ENCODE measurements at places on chromosomes 7 and 10.

DNA sequence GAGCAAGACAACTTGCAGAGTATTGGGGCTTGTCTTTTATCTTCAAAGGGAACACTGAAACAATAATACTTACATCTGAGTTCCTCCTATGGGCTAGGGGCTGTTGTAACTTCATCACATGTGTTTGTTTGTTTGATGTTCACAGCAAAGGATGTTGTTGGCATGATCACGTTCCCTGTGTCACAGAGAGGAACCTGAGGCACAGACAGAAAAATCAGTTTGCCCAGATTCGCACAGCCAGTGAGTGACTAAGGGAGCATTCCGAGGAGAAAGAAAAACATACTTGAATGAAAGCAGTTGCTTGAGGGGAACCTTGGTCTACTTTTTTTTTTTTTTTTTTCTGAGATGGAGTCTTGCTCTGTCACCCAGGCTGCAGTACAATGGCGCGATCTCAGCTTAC, 87.2 kb upstream of the PFKP start:
- DNase-seq: no peak

GRCh38 chr10:1411956-1412355, 325.4 kb downstream of the ADARB2 start:
- DNase-seq: no peak

DNA sequence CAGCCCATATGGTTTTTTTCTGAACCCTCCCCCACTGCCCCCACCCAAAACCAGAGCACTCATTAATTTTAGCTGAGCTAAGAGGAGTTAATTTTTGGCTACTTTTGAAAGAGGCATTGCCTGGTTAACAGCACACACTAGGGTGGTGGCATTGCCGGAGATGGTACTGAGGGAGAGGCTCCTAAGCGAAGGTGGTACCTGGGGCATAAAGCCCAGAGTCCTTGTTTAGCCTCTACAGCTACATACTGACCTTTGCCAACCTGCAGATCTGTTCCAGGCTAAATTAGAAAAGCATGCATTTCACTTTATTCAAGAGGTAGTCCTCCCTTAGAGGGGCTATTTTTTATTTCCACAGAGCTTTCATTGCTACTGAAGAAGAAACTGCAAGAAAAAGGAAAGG, 172.8 kb upstream of the AGK start:
- DNase-seq: no peak

DNA sequence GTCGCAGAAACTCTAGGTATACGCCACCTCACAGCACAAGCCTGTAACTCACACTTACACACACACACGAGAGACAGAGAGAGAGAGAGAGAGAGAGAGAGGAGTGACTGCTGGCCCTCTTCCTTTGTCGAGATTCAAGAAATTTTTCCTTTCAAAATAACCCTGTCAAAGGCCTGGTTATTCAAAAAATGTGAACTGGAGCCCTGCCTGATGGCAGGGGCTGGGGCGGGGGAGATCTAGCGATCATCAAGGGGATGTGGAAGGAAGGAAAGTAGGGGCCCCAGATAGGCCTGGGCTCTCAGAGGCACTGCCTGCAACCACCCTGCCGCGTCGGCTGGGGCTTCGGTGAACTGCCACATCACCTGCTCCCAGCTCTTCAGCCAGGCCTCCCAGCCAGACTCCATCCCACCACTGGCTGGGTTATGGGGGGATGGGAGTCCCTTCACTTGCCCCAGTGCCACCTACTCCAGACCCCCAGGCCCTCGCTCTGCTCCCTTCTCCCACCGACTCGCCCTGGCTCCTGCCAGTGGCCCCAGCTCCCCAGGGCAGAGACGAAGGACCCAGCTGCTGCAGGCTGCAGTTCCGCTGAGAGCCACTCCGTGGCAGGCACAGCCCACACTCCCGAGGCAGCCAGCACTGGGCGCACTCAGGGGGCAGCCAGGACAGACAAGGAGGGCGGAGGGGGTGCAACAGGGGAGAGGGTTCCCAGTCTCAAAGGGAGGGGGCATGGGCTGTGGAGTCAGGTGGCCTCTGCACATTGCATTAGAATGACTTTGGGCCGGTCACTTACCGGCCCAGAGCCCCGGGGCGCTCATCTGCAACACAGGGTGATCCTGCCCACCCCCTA, 15.3 kb downstream of the KCNH2 start:
- DNase-seq: peak; percentile 60

DNA sequence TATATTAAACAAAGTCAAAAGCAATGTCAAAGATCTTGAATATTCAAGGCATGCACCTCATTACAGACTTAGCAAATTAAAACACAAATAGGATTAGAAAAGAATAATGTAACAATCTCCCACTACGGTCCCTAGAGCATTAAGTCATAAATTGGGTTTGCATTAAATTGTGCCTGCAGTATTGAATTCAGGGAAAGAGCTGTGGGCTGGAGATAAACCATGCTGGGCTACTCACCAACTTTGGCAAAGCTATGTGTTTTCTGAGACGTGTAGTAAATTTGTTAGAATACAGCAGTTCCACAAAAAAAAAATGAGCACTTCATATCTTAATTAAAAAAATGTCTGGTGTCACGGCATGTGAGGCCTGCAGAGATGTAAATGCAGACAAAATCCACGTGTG, 241.6 kb downstream of the SNX10 start:
- no peak for DNase-seq

DNA sequence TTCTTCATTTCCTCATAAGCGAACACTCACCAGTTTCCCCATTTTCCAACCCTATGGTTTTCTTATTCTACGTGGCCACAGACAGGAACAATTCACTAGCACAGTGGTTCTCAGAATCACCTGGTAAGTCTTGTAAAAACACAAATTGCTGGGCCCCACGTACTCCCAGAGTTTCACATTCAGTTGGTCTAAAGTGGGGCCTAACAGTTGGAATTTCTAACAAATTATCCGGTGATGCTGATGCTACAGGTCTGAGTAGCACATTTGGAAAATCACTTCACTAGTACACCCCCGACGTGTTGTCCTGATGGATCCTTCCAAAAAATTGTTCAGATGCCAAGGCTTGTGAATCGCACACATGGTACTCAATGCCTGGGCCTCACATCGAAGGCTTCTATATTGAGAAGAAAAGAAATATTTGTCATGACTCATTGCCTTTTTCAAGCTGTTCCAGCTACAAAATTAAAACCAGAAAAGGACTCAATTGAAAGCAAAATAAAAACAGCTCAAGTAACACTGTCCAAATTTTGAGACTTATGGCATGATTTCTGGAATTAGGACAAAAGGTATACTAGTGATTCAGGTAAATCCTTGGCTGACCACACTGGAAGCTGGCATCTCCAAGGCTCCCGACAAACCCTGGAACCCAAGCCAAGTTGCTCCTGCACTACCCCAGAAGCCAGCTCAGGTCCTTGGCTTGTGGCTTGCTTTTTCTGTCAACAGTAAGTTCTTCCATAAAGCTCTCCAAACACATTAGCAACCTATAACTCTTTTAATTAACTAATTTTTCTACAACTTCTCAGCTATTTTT, 12.9 kb upstream of the VIM start:
- no peak for DNase-seq

DNA sequence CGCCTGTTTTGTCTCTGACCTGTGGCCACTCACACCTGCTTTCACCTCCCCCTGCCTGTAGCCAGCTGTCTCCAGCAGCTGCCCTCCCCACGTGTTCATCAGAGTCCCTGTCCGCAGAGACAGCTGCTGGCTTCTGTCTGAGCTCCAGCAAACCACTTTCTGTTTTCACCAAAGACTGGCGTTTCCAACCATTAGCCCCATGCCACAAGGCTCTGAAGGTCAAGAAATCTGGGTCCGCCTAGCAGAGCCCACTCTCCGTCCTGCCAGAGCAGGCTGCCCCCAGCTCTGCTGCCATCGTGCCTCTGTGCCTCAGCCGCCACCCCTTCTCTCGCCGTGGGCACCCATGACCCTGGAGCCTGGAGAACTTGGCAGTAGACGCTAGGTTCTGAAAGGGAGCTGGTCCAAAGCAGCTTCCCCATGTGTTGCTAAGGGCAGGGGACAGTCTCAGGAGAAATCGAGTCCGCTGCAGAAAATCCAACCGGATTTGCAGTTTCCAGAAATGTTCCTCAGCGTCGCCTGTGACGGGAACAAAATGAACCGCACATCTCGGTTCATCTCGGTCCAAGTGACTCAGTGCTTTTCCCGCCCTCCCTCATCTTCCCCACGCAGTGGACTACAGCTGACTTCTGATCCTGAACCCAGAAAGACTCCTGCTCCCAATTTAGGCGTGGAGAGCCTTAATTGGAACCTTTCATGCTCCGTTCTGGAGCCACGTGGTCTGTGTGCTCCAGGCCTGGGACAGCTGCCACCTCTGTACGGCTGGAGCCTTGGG, 28.0 kb downstream of the TMEM120A start:
- no peak for DNase-seq

DNA sequence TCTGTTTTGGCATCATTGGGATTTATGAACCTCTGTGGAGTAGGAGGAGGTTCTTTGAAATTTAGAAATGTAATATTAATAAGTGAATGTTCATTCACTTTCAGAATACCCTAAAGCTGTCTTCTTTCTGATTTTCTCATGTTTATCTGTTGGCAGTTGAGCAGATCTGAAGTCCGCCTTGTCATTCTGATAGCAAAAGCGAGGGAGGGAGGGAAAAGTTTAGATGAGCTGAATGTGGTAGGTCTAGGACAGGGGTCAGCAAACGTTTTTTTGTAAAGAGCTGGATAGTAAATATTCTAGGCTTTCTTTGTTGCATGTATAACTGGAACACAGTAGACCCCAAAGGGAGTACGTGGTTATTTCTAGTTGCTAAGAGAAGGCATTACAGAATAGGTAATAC, 94.4 kb upstream of the GATA3 start:
- DNase-seq: no peak

DNA sequence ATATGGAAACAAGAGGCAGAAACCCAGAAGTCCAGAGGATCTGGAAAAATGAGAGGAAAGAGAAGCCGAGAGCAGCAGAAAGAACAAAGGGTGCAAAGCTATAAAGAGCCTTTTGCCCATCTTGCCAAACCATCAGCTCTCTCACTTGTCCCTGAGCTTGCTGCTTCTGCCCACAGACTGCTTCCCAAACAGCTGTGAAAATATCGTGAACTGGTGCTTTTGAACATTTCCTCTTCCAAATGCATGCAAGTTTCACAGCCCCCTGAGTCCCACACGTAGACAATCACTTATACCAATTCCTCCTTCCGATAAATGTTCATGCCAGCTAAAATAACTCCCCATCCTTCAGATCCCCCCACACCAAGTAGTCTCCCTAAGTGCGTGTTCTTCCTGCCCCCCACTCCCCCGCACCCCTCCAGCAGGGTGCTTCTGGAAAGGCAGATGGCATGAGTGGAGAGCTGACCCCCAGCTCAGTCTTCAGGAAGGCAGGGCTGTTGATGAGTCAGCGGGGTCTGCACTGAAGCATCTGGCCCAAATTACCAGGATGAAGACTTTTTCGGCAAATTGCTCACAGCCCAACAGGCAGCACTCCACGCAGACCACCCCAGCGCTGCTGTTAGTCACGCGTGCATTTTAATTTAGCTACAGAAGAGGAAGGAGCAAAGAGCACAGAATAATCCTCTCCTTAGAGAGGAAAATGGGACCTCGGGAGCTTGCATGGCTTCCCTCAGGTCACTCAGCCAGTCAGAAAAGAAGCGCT, 76.1 kb upstream of the KCNMA1 start:
- no peak for DNase-seq

- no peak for DNase-seq
These were observed 27.9 kb downstream of the PON3 start for GRCh38 chr7:95368235-95368634.

- DNase-seq: no peak
These were observed 1.5 kb downstream of the CPSF4 start for GRCh38 chr7:99440195-99440594.

Data from HTR-8/SVneo (cell line).